Stimulated activated CD4-positive, alpha-beta T cell treated with anti-CD3 and anti-CD28 coated beads, Interleukin-1b, Interleukin-23, amount 100 ng/mL, for 1 hour (primary cell): ENCODE measurements at places on chromosomes 4 and X.

DNA sequence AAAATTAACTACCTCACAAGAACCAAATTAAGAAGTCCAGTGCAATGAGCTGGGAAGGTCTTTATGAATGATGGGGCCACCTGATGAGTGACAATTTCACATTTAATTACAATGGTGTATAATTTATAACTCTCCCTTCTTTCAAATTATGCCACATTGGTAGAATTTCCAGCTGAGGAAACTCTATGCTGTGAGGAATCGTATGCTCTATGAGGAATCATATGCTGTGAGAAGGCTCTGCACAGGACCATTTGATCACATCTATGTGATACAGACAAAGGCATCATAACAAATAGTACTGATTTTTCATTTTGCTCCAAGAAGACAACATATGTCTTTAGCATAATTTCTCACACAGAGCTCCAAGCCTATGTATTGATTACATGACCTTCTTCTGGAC lies 69.3 kb downstream of the PDHA2 start:
- DNase-seq: no peak

DNA sequence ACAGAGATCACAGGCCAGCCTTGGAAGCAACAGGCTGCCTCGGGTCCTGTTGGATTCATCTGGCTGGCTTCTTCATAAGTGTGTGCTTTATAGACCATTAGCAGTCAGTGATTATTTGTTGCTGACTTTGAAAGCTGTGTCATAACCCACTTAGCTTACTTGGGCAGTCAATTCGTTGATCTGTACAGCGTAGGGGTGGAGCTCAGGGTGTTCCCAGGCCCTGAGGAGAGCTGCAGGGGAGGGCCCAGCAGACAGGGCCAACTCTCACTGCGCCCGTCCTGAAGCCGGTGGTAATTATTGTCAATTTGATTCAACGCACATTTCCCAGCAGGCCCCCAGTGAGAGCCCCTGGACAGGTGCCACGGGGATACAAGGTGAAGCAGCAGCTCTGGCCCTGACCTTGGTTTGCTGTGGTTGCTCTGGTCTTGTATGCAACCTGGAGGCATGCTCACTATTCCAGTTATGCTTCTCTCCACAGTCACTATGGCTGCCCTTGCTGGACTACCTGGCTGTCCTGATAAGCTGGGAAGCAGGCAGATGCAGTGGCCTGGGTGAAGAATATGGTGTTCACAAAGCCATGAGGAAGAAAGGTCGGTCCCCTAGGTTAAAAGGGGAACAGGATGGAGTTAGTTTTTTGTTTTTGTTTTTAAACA lies 40.1 kb upstream of the HMGB3 start:
- no peak for DNase-seq

- DNase-seq: no peak
Observed at GRCh38 chr4:174999407-174999806, 81.2 kb downstream of the ADAM29 start.

- no peak for DNase-seq
Observed at GRCh38 chr4:84482564-84483563, 16.2 kb downstream of the NKX6-1 start.

- no peak for DNase-seq
Observed at GRCh38 chrX:17537723-17538243, 162.8 kb downstream of the NHS start.

- DNase-seq: no peak
Observed at GRCh38 chr4:185304944-185305690, 90.6 kb downstream of the LRP2BP start.

- DNase-seq: no peak
Observed at GRCh38 chr4:7063362-7063761, 4.5 kb downstream of the GRPEL1 start.

DNA sequence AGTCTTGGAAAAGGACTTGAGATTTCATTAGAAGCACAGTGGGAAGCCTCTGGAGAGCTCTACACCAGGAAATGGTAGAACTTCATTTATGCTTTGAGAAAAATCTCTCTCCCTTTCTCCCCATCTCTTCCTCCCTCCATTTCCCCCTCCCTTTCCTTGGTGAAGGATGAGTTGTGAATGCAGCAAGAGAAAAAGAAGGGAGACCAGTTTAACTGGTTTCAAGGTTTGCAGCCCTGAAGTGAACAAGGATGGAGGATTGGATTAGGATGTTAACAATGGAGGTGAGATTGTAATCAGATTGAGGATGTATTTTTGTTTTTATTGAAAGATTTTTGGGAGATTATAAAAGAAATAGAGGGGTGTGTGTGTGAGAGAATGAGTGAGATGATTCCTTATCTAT lies 99.5 kb downstream of the ANK2 start:
- DNase-seq: no peak

DNA sequence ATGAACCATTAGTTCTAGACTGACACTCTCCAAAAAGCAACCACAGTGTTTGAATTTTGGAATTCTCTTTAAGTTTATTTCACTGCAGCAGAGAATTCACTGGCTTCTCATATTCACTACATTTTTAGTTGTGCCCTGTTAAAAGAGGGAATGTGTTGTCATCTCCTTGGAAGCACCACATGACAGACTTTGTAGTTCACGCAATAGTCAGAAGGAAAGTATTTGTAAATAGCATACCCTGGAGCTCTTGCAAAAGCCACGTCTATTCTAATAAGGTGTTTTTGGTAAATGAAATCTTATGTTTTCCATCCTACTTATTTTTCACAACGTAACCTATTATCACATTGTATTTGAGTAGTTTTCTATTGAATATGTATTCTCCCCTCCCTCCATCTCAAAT lies 25.8 kb downstream of the DOCK11 start:
- DNase-seq: no peak

DNA sequence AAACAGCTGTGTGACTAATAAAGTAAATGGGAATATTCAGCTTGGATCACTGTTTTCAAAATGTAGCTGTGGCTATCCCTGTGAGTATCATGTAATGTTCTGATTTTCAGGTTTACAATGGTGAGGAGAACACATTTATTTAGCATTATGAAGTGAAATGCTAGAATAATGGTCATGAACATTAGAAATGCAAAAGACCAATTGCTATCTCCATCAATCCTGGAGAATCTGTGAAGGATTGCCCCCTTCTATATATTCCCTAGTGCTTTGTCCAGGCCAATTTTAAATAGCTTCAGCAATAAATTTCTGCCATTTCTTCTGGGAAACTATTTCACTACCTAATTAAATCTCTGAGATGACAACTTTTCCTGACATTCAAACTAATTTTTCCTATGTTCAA lies 1399.1 kb downstream of the PCDH19 start:
- DNase-seq: no peak

- DNase-seq: no peak
Observed at GRCh38 chr4:184762100-184762499, 28.2 kb upstream of the CENPU start.

GRCh38 chr4:154984148-154984547 lies 203.1 kb downstream of the RBM46 start:
- no peak for DNase-seq

DNA sequence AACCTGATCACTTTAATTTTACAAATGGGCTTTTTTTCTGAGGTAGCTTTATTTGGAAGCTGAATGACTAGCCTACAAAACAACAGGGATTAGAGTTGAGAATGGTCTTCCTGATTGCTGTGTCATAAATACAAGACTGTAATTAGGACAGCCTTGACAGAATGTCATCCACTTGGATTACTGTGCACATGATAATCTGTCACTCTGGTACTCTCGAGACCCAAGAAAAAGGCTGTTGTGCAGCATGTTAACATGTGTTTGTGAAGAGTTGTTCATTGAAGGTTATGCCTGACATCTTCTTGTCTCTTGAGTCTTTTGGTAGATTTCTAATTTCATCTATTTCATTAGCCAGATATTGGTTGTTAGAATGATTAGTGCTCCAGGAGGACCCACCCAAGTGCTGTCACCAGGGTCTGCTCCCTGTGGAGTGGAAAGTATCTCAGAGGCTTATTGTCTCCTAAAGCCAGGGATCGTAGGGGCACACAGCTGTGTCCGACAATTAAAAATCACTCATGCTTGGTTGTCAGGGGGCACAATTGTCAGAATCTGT lies 212.2 kb upstream of the GPRIN3 start:
- no peak for DNase-seq

DNA sequence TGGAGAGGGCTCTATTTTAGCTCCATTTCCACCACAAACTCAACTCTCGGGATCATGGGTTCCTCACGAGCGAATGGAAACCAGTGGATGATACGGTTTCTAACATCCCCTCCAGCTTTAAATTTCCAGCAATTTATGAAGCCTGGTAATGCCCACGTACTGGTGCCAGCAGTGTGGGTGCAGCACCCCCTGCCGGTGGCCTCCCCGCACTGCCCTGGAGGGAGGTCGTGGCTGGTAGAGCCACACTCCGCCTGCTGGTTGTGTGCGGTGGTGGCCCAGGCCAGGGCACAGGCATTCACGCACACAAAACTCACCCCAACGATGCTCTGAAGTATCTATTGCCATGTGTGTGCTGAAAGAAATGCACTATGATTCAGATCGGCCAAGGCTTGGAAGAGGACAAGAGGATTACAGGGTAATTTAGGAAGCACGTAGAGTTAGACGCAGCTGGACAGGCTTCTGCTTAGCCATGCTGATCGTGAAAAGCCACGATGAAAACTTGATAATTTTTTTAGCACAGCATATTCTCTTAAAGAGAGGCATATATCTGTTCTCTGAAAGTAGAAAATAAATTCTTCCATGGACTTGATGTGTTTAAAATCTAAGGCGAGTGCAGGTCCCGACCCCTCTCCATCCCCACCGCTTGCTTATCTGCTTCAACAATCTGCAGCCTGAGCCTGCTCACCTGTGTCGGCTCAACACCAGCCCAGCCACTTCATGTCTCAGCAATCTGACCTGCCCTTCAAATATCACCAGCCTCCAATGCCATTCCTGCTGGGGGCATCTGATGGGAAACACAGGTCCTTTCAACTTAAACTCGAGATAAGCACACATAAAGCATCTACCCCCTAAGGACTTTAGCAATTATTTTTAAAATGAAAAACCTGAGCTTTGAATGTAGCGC lies 59.1 kb downstream of the SCD5 start:
- peak; percentile 41 for DNase-seq

DNA sequence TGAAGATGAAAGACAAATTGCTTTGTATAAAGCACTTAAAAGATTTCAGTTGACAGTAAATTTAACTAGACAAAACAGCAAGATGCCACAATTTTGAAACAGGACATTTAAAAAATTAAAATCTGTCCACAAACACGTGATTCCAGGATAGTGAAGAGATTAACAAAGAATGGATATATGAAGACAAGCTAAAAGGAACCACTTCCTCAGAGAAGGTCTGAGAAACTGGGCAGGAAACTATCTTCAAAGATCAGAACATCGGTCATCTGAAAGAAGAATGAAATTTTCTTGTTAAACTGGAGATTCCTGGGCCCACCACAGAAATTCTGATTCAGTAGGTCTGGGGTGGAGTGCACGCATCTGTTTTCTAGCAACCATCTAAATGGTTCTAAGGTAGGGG lies 1.4 kb downstream of the RWDD4 start:
- no peak for DNase-seq

DNA sequence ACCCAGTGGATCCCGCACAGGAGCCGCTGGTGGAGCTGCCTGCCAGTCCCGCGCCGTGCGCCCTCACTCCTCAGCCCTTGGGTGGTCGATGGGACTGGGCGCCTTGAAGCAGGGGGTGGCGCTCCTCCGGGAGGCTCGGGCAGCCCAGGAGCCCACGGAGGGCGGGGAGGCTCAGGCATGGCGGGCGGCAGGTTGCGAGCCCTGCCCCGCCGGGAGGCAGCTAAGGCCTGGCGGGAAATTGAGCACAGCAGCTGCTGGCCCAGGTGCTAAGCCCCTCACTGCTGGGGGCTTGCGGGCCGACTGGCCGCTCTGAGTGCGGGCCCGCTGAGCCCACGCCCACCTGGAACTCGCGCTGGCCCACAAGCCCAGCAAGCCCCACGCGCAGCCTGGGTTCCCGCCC lies 127.1 kb upstream of the TMEM164 start:
- DNase-seq: no peak

DNA sequence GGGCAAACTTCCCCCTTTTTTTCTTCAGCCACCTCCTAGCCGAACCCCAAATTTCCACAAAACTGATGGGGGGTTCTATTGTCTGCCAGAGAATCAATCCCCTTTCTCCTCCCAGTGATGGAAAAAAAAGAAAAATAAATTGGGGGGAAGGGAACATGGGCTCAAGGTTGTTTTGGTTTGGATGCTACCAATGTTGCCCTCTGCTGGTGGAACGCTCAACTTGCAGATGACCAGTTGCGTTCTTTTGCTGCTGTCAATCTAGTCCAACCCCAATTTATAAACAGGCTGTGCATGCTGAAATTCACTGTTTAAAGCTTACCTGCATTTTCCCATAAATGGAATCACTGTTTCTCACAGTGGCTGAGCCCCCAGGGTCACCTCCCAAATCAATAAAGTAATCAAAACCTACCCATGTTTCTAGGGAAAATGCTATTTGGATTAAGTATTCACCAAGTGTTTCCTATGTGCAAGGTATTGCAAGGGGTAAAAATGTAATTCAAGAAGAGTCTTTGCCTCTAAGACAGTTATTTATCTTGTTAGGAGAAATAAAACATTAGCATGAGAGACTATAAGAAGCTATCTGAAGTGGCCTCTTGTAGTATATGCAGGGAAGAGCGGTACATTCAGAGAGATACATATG lies 116.7 kb upstream of the TMEM164 start:
- no peak for DNase-seq

- DNase-seq: no peak
Observed at GRCh38 chr4:2248044-2248780, 6.3 kb upstream of the HAUS3 start.

DNA sequence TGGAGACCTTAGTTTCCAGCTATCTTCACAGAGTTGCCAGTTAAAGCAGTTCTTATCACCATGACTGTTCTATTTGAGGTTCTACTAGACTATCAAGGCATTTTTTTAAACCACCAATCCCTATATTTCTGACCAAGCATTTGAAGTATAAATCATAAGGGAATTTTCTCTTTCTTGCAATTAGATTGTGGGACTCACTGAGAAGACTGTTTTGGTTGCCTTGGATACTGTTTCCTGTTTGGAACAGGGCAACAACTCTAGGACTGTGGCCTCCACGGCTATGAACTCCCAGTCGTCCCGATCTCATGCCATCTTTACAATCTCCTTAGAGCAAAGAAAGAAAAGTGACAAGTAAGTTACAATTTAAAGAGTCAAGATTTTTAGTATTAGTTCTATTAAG lies 11.8 kb downstream of the KIF4A start:
- no peak for DNase-seq

- DNase-seq: no peak
Observed at GRCh38 chr4:140732780-140733179, 23.4 kb downstream of the TBC1D9 start.

DNA sequence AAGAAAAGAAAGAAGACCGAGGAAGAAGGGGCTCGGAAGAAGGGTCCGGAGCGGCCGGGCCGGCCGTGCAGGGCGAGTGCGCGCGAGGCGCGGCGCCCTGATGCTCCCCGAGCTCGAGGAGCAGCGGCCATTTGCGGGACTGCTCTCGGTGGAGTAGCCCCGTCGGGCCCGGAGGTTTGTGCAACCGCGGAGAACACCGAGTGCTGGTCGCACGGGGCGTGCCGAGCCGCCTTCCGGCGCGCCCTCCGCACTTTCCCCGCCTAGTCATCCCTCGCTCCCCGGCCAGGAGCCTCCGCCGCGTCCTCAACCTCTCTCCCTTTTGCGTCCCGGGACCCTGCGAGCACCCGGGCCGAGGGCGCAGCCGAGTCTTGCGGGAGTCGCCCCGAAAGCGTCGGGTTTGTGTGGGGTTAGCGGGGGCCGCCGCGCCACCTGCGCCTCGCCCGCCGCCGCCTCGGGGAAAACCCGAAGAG lies 127.4 kb downstream of the LAS1L start:
- DNase-seq: no peak

- no peak for DNase-seq
Observed at GRCh38 chr4:93747220-93747619, 81.3 kb upstream of the ATOH1 start.
